Left renal cortex interstitium (tissue), 4 donors: ENCODE measurements at places on chromosomes 7 and 10.

DNA sequence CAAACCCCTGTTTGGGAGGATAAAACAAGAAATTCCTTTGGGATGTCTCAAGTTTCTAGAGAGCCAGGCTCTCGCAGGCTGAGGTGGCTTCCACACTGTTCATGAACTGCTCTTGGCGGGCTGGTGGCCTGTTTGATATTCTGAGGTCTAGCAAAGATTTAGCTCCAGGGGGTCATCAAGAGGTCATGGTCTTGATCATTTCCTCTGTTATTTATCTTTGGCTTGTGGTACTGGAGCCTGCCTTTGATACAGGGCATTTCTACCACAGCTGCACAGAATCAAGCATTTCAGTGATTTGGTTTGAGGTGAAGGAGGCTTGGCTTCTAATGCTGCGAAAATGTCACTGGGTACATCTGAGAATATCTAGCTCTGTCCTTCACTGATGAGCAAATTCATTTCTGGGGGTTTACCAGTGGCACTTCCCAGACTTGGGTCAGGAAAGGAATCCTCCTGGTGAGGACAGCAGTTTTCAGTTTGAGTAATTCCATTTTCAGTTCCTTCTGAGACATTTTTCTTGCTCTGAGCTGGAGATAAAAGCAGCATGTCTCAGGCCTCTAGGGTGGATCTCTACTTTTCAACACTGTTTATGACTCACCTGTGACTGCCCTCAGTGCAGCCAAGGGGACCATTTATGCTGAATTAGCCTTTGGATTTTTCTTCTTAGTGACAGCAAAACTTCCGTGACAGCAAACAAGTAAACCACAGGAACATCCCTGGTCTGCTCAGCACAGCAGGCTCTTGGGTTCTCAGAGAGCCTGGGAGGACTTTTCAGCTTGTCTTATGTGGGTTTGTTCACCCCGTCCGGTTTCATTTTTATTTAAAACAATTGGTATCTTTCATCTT, 312.0 kb downstream of the RNLS start:
- DNase-seq: no peak

DNA sequence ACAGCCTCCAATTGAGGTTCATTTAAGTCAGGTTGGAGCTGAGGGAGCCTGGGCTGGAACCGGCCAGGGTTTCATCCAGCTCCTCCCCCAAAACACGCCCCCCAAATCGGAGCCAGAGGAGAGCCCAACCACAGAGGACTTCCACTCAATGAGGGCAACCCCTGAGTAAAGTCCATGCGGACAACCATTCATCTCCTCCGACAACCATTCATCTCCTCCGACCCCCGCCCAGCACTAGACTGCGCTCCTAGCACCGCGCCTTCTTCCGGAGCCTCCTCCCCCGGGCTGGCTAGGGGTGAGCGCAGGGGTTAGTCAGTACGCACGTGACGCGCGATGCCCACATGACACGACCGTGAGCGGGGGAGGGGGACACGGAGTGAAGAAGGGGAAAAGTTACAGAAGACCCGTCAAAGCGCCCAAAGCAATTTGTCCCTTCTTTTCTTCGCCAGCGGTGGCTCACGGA, 1.4 kb downstream of the MAGI2 start:
- no peak for DNase-seq

DNA sequence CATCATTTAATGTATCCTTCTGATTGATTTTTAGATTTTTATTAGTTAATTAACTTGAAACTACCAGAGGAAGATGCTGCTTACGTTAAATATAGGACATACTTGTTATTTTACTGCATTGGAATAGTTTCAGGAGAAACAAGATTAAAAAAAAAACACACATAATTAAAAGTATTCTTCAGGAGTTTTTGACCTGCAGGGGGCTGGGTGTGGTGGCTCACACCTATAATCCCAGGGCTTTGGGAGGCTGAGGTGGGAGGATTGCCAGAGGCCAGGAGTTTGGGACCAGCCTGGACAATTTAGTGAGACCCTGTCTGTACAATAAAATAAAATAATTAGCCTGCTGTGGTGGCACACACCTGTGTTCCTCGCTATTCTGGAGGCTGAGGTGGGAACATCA, 10.7 kb downstream of the CBLL1 start:
- DNase-seq: no peak

DNA sequence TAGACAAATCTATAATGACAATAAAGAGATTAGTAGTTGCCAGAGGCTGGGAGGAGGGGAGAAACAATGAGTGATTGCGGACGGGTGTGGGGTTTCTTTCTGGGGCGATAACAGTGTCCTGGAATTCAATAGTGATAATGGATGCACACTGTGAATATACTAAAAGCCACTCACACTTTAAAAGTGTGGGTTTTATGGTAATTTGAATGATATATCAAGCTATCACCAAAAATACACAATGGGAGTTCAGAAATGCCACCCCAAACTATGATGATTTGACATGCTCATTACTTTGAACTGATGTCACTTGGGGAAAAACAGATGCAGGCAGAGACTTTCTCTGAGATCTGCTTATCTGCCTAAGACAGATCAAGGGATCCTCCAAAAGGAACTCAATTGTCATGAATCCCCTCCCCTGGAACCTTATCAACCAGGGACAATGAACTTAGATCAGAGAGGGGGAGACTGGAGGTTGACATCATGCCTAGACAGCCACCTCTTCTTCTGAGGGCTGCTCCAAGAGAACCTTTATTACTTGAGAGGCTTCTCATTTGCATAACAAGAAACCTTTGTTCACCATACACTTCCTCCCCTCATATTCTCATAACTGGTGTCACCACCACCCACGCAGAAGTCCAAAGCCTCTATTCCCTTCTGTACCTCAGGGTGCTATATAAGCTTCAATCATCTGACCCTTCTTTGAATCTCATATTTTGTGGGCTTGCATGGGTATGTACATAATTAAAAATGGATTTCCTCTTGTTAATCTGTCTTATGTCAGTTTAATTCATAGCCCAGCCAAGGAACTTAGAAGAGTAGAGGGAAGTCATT, 14.8 kb upstream of the ZC3HAV1 start:
- no peak for DNase-seq

GRCh38 chr7:133234961-133235875, 17.7 kb upstream of the EXOC4 start:
- DNase-seq: no peak

- no peak for DNase-seq
Measured at GRCh38 chr7:155191901-155192478, 105.7 kb upstream of the INSIG1 start.

GRCh38 chr7:74033372-74034311, 5.7 kb downstream of the ELN start:
- DNase-seq: no peak

- no peak for DNase-seq
Measured at GRCh38 chr7:16299853-16300252, 121.5 kb downstream of the CRPPA start.

DNA sequence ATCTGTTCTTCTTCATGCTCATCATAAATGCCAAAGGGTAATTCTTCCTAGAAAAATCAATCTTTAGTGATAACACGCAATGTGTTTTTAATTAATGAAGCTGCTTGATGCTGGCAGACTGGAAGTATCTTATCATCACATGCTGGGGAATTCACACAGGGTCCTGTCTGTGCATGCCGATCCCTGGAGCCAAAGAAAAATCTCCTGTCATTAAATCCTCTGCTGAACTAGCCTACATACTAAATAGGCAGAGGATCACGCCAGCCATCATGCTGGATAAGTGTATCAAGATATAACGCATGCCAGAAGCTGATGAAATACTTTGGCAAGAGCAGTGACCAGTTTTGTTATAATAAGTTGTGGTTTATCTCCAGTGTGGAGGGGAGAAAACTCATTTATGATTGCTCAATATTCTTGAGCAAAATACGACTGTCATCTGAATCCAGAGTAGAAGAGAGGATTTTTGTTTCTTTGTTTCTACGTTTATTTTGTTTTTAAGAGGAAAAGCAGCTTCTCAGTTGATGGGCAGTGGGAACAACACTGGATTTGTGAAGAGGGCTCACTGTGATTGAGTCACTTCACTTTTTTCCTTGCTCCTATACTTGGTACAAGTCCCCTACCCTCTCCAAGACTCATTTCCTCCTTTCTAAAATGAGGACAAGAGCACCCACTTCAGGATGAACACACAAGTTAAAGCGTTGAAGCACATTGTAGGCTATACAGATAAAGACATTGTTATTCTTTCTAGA, 649.1 kb downstream of the TNS3 start:
- DNase-seq: no peak

- no peak for DNase-seq
Measured at GRCh38 chr10:68366600-68366999, 33.9 kb upstream of the PBLD start.
